Activated B cell treated with CpG ODN at 0.5 μM for 24 hours (primary cell): ENCODE measurements at places on chromosomes 11 and 22. TPM values are rescaled to one million over a fixed set of nuclear protein-coding genes. Genes with fewer than 3 reads are reported as not detected.

GRCh38 chr11:34600339-34601084 lies 20.4 kb upstream of the EHF start:
- H3K27ac ChIP-seq: no peak overlapping the region
- no peaks in the 10 kb centered on the region for H3K36me3 ChIP-seq
- no peak overlapping the region for H3K4me3 ChIP-seq
- DNase-seq: no peak

DNA sequence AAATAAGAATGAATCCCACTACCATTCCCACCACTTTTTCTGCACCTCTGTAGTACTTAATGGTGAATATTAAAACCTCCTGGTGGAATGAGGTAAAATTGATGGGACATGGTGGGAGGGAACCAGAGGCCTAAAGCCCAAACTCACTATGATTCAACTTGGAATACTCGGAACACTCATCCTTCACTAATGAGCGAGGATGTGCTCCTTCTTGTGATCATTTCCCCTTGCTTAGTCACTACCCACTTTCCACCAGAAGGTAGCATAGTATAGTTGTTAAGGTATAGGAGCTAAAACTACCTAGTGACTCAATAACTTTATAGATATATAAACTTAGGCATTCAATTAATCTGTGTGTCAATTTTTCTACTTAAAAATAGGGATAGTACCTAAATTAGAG lies 728.9 kb downstream of the OPCML start:
- DNase-seq: no peak
- H3K36me3 ChIP-seq: no peaks in the 10 kb centered on the region
- H3K27me3 ChIP-seq: no peaks in the 10 kb centered on the region
- H3K4me1 ChIP-seq: no peaks in the 10 kb centered on the region

- no peaks in the 10 kb centered on the region for H3K36me3 ChIP-seq
- peaks cover 25% of the 10 kb centered on the region for H3K27me3 ChIP-seq
- no peak overlapping the region for H3K27ac ChIP-seq
- no peak overlapping the region for H3K4me3 ChIP-seq
Measured at GRCh38 chr22:32308191-32308590, 49.5 kb upstream of the RFPL3 start.

GRCh38 chr22:28245579-28246224 lies 326.6 kb upstream of the PITPNB start:
- H3K27me3 ChIP-seq: no peaks in the 10 kb centered on the region
- no peak overlapping the region for H3K4me3 ChIP-seq
- DNase-seq: no peak
- no peaks in the 10 kb centered on the region for H3K4me1 ChIP-seq
- H3K36me3 ChIP-seq: no peaks in the 10 kb centered on the region

GRCh38 chr11:130400781-130401483 lies 27.5 kb downstream of the ADAMTS8 start:
- peaks cover 11% of the 10 kb centered on the region for H3K4me1 ChIP-seq
- no peak overlapping the region for H3K27ac ChIP-seq
- no peak overlapping the region for H3K4me3 ChIP-seq
- DNase-seq: no peak

DNA sequence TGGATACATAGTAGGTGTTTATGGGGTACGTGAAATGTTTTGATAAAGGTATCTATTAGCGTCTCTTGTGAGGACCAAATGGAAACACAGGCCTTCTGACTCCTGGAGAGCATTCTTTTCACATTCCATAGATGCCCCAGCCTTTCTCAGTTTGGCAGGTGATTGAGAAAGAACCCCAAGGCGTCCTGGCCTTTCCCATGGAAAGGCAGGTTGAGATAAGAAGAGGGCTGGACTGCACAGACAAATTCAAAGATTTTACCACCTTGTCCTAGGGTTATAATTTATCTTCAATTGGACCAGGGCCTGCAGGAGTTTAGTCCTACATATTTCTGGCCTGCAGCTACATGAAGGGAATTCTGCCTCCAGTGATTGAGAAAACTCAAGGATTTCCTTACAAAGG lies 661 bp upstream of the OLFML1 start:
- H3K4me3 ChIP-seq: no peak overlapping the region
- H3K4me1 ChIP-seq: no peaks in the 10 kb centered on the region
- H3K27ac ChIP-seq: no peak overlapping the region
- peaks cover 5% of the 10 kb centered on the region for H3K36me3 ChIP-seq
- no peaks in the 10 kb centered on the region for H3K27me3 ChIP-seq

- no peak for DNase-seq
- H3K36me3 ChIP-seq: peaks cover 4% of the 10 kb centered on the region
- peak within 1 kb of the TSS; percentile 86 for H3K4me3 ChIP-seq
- peaks cover 89% of the 10 kb centered on the region for H3K4me1 ChIP-seq
- peak within 1 kb of the TSS; percentile 76 for H3K27ac ChIP-seq
- peaks cover 24% of the 10 kb centered on the region for H3K27me3 ChIP-seq
Measured at GRCh38 chr11:76670485-76671236, at the start of gene LRRC32. Gene LRRC32, minus strand, starts transcription at chr11:76670747. Its CDS starts 4,793 bp downstream, at chr11:76665954.

- no peak overlapping the region for H3K27ac ChIP-seq
- no peaks in the 10 kb centered on the region for H3K36me3 ChIP-seq
- H3K4me3 ChIP-seq: no peak overlapping the region
- peak; percentile 52 for DNase-seq
Measured at GRCh38 chr11:1628506-1629325, 859 bp upstream of the KRTAP5-5 start.

DNA sequence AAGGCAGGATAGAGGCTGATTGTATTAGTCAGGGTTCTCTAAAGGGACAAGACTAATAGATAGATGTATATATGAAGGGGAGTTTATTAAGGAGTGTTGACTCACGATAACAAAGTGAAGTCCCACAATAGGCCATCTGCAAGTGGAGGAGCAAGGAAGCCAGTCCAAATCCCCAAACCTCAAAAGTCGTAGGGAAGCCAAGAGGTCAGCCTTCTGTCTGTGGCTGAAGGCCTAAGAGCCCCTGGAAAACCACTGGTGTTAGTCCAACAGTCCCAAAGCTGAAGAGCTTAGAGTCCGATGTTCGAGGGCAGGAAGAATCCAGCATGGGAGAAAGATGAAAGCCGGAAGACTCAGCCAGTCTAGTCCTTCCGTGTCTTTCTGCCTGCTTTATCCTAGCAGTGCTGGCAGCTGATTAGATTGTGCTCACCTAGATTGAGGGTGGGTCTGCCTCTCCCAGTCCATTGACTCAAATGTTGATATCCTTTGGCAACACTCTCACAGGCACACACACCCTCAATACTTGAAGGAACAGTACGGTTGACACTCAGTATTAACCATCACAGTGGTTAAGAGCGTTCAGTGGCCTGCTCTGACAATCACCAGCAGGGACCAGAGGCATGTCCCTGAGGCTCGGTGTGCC lies 135.6 kb downstream of the CSNK2A3 start:
- peaks cover 9% of the 10 kb centered on the region for H3K27me3 ChIP-seq
- H3K36me3 ChIP-seq: no peaks in the 10 kb centered on the region
- no peak overlapping the region for H3K27ac ChIP-seq

- no peak overlapping the region for H3K4me3 ChIP-seq
- peaks cover 10% of the 10 kb centered on the region for H3K4me1 ChIP-seq
- peak overlapping the region; percentile 19 for H3K27ac ChIP-seq
- DNase-seq: no peak
Measured at GRCh38 chr11:125871391-125872137, 15.9 kb upstream of the HYLS1 start.

GRCh38 chr22:25167834-25168601 lies 31.6 kb upstream of the CRYBB3 start:
- H3K4me3 ChIP-seq: no peak overlapping the region
- DNase-seq: no peak
- no peak overlapping the region for H3K27ac ChIP-seq
- no peaks in the 10 kb centered on the region for H3K4me1 ChIP-seq
- H3K36me3 ChIP-seq: no peaks in the 10 kb centered on the region

DNA sequence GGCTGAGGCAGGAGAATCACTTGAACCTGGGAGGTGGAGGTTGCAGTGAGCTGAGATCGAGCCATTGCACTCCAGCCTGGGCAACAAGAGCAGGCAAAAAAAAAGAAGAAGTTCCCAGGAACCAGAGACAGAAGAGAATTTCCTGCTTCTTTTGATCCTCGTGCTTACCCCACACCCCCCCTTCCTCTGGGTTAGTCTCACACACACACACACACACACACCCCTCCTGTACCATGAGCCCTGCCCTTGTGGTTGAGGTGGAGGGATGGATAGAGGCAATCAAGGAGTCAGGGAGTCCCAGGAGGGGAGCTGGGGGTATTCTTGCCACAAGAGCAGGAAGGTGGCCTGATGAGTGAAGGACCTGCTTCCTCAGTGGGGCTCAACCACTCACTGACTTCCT lies 4.1 kb upstream of the UBE2L6 start:
- no peak overlapping the region for H3K4me3 ChIP-seq
- peaks cover 4% of the 10 kb centered on the region for H3K27me3 ChIP-seq
- DNase-seq: no peak

DNA sequence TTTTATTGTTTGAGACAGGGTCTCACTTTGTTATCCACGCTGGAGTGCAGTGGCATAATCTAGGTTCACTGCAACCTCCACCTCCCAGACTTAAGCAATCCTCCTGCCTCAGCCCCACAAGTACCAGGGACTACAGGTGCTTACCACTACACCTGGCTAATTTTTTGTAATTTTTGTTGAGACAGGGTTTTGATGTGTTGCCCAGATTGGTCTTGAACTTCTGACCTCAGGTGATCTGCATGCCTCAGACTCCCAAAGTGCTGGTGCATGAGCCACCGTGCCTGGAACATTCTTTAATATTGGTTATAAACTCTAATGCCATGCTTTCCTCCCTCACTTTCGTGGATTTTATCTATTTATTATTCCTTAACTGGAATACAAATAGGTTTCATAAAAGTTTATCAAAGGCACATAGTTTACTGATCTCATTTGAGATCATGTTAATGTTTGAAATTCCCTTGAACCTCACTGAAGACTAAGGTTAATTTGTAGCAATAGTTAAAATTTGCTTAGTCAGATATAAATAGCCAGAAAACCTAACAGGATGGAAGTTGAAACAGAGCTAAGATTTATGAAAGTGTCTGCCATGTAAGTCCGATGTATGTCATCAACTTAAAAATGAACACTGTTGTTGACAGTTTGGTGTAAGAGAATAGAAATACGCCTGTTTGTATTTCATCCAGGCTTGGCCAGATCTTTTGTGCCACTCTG lies 27.6 kb downstream of the KDM2A start:
- H3K27me3 ChIP-seq: no peaks in the 10 kb centered on the region
- no peak for DNase-seq
- H3K4me1 ChIP-seq: peaks cover 3% of the 10 kb centered on the region

GRCh38 chr11:69854713-69855112 lies 35.5 kb upstream of the FGF3 start:
- peaks cover 15% of the 10 kb centered on the region for H3K27me3 ChIP-seq
- no peak overlapping the region for H3K4me3 ChIP-seq
- H3K4me1 ChIP-seq: no peaks in the 10 kb centered on the region
- DNase-seq: no peak
- H3K27ac ChIP-seq: no peak overlapping the region

GRCh38 chr11:69671734-69672465 lies 3.3 kb downstream of the LTO1 start:
- peaks cover 58% of the 10 kb centered on the region for H3K36me3 ChIP-seq
- H3K4me1 ChIP-seq: peaks cover 32% of the 10 kb centered on the region
- H3K27ac ChIP-seq: no peak overlapping the region
- DNase-seq: no peak
- H3K4me3 ChIP-seq: no peak overlapping the region
- H3K27me3 ChIP-seq: peaks cover 1% of the 10 kb centered on the region

DNA sequence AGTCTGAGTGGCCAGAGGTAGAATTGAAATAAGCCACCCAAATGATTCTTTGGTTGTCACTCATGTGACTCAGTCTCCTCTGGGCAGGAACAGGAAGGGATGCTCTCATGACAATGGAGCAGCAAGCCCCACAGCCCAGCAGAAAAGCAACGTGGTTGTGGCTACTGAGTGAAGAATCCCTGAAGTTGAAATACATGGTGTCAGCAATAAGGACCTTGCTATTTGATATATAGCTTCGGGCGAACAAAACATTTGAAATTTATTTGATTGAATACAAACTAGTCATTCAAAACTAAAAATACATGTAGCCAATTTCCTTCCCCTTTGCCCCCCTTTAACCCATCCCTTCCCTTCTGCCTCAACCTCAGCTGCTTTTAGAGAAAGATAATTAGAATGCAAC lies 14.5 kb upstream of the DTX4 start:
- no peak overlapping the region for H3K27ac ChIP-seq
- no peaks in the 10 kb centered on the region for H3K27me3 ChIP-seq
- H3K4me1 ChIP-seq: peaks cover 37% of the 10 kb centered on the region

DNA sequence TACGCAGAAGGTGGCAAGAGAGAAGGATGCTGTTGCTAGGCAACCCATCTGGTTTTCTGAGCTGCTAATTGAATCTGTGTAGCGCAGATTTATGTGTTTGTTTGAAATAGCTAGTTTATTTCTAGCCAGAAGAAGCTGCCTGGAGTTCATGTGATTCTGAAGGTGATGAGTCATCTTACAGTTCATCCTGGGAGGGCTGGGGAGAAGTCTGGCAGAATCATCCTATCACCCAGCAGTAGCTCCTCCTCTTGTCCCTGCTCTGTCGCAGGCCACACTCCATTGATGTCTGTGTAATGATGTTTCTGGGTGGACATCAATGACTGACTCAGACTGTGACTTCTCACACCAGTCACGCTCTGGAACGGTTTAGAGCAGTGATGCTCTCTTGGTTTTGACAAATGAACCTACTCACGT lies 4.8 kb upstream of the FBXO7 start:
- H3K27ac ChIP-seq: no peak overlapping the region

Gene OOSP4A
- not detected in 2 replicates for total RNA-seq

Gene UBQLN3
- 0.16 and 0.29 TPM in 2 replicates for total RNA-seq

Gene NDUFS8
- 93.7 and 101 TPM in 2 replicates for total RNA-seq

Gene ART1
- total RNA-seq: not detected in 2 replicates

Gene GP1BB
- total RNA-seq: not detected in 2 replicates

Gene RBMXL2
- total RNA-seq: not detected in 2 replicates

Gene FREY1
- total RNA-seq: 3.9 and 4.6 TPM in 2 replicates

Gene OR52N4
- 1.1 and 2.2 TPM in 2 replicates for total RNA-seq

Gene SLC7A4
- total RNA-seq: not detected in 2 replicates

Gene MYO18B
- total RNA-seq: 0.12 and 0.27 TPM in 2 replicates

Gene GRM5
- total RNA-seq: not detected in 2 replicates

Gene TBX1
- total RNA-seq: not detected in 2 replicates

Gene SHISAL1
- total RNA-seq: not detected in 2 replicates
